ENCODE measurements at places on chromosomes 12 and 14.

DNA sequence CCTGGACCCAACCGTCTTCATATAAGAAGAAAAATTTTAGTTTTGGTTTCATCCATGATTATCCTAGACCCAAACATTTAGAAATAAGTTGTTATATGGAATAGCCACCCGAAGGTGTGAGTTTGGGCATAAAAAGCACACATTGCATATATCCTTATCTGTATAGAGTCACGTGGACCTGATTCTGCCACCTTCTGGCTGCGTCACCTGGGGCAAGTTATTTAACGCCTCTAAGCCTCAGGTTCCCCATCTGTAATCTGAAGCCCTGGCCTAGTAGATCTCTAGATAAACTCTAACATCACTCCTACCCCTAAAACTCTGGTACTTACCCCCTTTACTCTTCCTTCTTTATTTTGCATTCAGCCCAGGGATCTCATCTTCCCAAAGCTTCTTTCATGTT, 14.3 kb upstream of the KRT5 start:
- DNase-seq: no peak

- DNase-seq: no peak
Measured at GRCh38 chr12:95718772-95719171, 71.8 kb downstream of the NTN4 start.

DNA sequence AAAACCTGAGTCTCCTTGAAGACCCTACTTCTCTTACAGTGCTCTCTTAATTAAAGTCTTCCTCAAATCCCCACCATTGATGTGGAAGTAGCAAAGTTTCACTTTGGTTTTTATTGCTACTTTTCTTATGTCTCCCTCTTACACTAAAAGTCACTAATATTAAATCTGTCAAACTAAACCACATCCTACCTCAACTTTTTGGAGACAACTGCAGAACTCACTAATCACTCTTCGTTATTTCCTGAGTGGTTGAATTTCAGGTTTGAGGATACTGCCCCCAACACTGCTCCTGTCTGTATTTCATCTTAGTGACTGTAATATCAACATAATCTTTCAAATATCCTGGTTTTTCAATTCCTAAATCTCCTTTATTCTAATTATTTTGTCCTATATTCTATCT, 213.0 kb upstream of the PDE3A start:
- DNase-seq: no peak

GRCh38 chr12:67068204-67068731, 200.9 kb upstream of the CAND1 start:
- no peak for DNase-seq

Data from hematopoietic multipotent progenitor cell treated with erythropoietin and hydrocortisone succinate and interleukin-3 and kit ligand, for 17 days (in vitro differentiated cells).